ENCODE measurements at places on chromosomes 5 and 9.

DNA sequence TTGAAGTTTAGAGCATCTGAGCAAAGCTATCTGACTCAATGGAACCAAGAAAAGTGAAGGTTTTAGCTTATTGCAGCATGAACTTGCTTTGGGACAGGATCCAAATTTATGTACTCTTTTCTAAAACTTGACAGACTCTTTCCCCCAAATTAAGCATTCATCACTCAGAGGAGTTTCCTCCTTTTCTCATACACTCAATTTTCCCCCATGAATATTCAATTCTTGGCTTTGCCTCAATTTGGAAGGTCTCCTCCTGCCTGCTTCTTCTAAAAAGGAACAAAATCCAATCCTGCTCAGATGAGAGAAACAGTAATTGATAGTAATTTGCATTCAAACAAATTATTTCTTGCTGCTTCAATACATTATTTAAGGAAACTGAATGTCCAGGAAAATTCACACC, 5.0 kb downstream of the ACTL7A start:
- DNase-seq, result no peak

DNA sequence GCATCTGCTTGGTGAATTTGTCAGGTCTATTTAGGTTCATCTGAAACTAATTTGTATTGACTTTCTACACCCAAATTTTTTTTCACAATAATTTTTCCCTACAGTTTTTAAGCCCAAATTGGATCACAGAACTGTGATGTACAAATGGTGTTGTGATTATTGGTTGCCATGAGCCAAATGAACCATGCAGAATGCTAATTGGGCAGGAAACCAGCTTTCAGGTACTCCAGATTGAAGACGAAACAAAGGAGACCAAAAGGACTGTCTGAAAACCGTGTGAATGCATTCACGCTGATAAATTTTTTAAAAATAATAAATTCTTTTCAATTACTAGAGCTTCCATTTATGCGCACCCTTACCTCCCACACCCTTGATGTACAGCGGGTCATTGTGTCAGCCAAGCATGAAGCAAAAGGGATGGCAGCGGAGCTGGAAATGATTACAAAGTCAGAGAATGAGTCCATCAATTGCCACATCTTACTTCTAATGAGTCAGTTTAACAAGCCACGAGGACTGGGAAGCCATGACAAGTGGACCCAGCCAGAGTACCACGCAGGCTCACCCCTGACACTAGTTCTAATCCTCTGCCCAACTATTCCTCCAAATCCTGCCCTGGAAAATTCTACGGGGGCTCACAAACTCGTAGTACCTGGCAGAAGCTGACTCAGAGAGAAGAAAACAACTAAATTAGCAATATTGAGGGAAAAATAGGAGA, 66.5 kb downstream of the SEMA6A start:
- no peak for DNase-seq

GRCh38 chr9:18492612-18493011, 18.7 kb downstream of the ADAMTSL1 start:
- DNase-seq, result no peak

DNA sequence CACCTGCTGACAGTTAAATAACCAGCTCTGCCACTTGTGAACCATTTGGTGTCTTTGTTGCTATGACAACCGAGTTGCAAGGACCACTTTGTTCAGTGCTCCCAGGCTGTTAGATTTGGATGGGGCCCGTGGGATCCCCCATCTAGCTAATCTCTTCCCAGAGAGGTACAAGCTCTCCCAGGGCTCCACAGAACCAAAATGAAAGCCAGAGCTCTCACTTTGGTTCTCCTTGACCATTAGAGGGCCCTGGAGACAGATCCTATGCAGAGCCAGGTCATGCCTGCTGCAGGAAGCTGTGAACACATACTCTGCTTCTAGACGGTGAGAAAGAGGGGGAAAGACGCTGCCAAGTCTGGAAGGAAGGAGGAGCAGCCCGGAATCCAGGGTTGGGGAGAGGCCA, 224.6 kb downstream of the GABBR2 start:
- no peak for DNase-seq

DNA sequence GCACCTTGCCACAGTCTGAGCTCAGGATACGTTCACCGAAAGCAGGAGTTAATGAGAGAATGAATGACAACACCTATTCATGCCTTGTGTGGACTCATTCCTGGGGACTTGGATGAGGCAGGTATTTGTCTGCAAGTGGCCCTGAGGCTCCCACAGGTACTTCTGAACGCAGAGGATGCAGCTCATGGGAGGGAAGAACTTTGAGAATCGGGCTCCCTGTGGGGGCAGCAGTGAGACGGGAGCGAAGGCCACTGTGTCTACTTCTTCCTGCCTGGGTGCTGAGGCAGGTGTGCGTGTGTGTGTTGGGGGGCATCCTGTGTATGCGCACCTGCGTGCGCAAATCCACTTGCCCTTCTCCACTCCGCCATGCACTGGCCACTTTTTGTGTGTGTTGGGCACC, 42.2 kb downstream of the PTPN3 start:
- no peak for DNase-seq

DNA sequence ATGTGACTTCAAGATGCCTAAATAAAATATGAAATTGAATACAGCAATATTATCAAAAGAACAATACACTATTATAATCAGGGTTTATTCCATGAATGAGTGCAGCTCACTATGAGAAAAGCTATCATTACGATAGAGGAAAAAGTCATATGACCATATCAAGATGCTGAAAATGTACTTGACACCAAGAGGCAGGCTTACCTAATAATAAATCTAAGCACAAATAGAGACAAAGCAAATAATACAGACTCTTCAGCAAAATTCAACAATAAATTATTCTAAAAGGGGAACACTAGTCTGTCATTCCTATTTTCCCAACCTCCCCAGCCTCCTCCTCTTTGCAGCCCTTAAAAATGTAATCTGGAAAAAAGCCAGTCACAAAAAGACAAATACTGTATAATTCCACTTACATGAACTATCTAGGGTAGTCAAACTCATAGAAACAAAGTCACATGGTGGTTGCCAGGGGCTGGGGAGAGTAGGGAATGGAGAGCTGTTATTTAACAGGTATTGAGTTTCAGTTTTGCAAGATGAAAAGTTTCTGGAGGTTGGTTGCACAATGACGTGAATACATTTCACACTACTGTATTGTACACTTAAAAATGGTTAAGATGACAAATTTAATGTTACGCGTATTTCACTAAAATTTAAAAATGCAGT, 148.4 kb downstream of the NFIB start:
- peak; percentile 59 for DNase-seq

- no peak for DNase-seq
Measured at GRCh38 chr5:84614906-84615305, 230.2 kb upstream of the EDIL3 start.

DNA sequence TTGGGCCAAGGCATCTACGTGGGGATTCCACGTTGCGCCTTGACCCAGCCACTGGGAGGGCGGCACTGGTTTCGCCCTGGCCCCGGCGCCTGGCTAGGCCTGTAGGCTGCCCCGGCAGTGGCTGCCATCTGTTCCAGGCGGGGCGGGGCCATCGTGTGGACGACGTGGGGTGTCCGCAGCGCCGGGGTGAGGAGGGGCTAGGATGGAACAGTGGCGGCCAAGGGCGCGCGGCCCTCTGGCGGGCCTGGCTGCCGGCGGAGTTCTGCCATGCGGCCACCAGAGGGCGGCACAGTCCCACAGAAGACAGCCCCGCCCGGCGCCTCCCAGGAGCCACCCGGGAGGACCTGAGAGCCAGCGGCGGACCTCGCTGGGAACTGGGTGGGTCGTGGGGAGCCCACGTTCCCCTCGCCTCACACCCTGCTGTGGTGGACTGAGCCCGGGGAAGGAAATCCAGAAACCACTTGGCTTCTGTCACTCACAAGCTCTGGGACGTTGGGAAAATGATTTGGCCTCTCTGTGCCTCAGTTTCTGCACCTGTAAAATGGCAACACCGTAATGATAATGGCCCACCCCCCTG, 22.6 kb upstream of the RAPGEF1 start:
- peak; percentile 47 for DNase-seq

- no peak for DNase-seq
Measured at GRCh38 chr9:134595014-134595413, 46.6 kb upstream of the COL5A1 start.

DNA sequence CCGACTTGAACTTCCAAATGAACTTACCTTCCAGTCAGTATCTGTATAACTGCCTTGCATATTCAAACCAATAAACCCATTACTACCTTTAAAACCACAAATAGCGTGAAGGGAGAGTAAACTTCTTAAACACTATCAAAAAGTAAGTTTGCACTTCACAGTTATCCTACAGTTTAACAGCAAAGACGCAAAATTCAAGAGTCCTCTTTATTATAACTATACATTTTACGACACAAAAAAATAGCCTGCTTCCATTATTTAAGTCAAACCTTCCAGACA, 1.8 kb downstream of the PTBP3 start:
- DNase-seq, result no peak

DNA sequence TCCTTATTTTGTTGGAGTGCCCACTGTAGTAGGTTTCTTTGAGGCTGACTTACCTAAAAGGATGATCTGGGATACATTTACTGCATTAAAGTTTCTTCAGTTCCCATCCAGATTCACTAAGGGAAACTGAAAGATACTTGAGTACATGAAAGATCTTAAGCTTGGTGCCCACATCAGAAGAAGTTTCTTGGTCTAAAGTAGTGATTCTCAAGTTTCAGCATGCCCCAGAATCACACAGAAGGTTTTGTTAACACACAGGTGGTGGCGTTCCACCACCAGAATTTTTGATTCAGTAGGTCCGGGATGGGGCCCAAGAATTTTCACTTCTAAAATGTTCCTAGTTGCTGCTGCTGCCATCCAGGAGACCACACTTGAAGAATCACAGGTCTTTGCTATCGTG, 171.0 kb downstream of the ZNF462 start:
- no peak for DNase-seq

DNA sequence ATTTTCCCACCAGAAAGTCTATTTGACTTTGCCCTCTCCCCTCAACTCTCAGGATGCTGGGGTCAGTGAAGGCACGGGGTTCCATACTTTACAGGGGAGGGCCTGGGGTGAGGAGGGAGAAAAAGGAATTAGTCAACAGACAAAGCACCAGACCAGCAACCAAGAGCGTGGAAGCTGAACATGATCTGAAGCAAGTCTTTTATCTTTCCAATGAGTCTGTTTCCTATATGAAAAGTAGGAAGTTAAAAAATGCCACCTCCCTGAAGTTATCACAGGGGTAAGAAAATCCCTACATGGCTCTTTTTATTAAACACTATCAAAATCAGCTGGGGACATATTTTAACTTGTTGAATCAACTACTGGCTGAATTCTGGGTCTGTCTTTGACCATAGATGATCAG, 337.0 kb downstream of the TRPM3 start:
- DNase-seq, result no peak

DNA sequence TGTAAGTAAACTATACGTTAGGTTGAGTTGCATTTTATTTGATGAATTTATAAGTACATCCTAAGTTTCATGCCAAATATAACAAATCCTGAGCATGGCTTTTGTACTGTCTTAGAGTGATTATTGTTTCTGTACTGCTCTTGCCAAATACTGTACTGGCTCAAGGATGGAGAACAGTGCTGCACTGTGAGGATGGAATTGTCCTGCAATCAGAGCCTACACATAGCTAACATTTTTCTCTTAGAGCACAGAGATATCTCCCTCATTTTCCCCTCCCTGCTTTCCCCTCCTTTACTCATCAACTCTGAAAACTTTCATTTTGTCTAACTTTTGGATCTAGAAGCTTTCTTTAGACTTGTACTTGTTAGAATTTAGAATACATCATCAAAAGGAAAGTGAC, 28.3 kb downstream of the LRRC70 start:
- DNase-seq, result no peak

DNA sequence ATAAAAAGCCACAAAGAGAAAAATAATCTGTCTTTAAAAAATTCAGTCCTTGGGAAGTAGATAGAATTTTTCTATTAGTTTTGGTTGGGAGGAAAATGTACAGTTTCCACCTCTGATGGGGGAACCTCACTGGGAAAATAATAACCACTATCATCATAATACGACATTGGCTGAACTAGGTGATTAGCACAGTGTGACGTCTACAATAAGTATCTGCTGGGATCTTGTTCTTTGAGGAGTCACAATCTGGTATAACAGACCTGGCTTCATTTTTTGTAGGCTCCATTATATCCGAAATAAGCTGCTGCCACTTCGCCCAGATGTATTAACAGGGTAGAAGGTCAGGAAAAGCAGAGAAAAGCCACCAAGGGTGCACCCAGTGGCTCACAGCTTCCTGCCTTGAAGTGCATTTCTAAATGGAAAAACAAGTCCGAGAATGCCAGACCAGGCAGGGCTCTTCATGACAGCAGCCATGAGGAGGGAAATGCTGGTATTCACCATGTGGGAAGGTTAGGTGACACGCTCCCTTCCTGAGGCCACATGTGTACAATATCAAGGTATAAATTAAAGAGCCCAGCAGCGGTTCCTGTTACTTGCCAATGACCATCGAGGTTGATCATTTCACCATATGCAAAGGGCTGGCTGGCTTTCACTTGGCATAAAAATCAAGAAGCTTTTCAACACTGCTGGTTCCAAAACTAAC, 152.8 kb downstream of the PRELID2 start:
- DNase-seq, result no peak

DNA sequence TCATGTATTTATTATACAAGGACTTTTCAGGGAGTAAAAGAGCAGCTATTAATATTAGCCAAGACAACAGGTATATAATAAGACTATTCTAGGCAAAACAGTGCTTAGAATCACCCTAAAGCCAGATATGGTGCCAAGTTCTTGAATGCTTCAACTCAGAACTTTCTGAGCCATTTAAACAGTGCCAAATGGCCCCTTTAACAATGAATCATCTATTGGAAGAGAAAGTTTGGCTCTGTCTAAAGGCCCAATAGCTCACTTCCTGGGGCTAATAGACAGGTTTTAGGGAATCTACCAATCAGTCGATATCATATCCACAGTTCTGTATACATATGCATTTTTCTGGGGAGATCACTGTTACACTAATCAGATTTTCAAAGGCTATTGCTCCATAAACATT, 42.9 kb downstream of the ZNF474 start:
- no peak for DNase-seq

DNA sequence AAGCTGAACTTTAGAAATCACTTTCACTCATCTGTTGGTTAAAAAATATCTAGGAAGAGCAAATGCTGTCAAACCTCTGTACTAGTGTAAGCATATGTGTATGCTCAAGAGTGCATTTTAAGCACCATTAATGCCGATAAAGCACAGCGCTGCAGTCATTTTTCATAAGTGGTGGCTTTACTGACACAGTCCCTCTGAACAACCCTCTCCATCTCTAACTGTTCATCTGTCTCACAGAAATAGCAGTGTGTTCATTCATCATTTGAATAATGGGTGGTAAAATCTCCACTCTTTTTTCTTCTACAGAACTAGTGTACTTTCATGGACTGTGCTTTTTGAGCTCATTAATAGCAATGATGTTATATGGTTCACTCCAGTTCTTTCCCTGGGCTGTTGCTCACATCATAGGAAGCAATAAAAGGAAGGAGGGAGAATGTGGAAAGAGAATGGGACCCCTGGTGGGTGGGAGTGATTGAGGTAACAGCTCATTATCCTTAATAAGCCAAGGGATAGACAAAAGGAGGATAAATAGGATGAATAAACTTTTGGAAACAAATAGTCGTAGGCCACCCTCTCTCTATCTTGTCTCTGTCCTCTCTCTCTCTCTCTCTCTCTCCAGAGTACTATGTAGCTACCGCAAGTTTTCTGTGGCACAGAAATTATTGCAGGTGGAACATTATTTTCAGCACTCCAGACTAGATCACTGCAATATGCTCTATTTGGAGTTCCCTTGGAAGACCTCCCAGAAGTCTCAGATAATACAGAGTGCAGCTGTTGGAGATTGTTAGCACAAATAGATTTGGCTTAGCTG, 117.9 kb upstream of the PRDM9 start:
- DNase-seq, result no peak

Data from gastrocnemius medialis (tissue), 4 donors.